ENCODE measurements at places on chromosomes 12 and 14.
A peak's percentile ranks its signal among the peaks of the same experiment; 100 is the strongest.

DNA sequence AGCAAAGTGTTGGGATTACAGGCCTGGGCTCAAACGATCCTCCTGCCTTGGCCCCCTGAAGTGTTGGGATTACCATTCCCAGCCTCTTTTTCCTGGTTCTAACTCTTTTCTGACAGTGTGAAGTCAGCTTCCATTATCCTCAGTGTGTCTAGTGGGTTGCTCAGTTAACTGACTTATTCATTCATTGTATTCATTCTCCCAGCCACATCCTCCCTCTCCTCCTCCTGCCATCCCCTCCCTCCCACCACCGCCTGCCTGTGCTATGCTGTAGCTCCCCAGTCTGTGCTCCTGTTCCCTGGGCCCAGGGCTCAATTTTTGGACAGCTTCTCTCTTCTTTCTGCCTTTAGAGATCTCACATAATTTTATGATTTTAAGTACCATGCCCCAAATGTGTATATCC lies 19.4 kb downstream of the ATP6V0A2 start:
- DNase-seq: no peak

DNA sequence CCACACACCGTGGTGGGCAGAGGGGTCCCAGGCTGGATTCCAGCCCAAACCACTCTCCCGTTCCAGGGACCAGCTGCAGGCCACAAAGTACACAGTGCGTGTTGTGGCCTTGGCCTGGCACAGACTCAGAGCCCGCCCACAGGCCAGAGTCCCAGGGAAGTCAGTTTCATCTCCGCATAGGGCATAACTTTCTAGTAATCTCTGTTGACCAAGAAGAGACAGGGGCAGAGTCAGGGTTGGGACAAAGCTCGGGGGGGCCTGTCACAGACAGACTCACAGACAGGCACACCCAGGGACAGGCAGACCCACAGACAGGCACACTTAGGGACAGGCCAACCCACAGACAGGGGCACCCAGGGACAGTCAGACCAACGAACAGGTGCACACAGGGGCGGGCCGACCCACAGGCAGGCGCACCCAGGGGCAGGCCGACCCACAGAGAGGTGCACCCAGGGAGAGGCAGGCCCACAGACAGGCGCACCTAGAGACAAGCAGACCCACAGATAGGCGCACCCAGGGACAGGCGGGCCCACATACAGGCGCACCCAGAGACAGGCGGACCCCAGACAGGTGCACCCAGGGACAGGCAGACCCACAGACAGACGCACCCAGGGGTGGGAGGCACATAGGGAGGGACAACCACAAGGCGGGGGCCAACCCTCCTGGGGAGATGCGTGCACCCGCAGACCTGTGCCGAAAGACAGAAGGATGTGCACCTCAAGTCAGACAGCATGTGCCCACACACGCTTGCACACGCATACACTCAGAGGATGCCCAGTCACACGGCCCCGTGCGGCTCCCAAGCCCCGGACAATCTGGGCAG lies 323.3 kb upstream of the RTL1 start:
- no peak for DNase-seq

GRCh38 chr12:47032644-47033043 lies 46.8 kb upstream of the PCED1B start:
- peak; percentile 55 for DNase-seq

DNA sequence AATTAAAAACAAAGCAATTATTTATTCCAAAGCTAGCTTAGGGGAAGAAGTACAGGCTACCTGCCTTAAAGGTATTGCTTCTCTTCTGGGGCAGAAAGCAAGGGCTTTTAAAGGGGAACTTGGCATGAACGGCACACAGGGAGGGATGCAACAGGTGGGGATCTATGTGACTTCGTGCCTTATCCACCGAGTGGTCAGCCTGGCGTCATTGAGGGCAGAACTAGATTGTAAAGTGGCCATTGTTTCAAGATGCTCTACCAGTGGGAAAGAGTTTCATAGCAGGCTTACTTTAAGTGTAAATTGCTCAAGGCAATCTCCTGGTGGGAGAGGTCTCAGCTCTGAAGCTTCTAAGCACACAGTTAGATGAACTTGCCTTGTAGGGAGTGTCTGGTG lies 360.4 kb downstream of the ATP23 start:
- DNase-seq: no peak

GRCh38 chr14:60632257-60632656 lies 17.0 kb downstream of the SIX1 start:
- no peak for DNase-seq

GRCh38 chr12:7091660-7092228 lies 501 bp downstream of the C1R start:
- DNase-seq: no peak

Data from HFFc6 (cell line).